ENCODE measurements at places on chromosomes 7 and 10.

- DNase-seq = no peak
Measured at GRCh38 chr10:111298031-111298430, 221.2 kb downstream of the ADRA2A start.

DNA sequence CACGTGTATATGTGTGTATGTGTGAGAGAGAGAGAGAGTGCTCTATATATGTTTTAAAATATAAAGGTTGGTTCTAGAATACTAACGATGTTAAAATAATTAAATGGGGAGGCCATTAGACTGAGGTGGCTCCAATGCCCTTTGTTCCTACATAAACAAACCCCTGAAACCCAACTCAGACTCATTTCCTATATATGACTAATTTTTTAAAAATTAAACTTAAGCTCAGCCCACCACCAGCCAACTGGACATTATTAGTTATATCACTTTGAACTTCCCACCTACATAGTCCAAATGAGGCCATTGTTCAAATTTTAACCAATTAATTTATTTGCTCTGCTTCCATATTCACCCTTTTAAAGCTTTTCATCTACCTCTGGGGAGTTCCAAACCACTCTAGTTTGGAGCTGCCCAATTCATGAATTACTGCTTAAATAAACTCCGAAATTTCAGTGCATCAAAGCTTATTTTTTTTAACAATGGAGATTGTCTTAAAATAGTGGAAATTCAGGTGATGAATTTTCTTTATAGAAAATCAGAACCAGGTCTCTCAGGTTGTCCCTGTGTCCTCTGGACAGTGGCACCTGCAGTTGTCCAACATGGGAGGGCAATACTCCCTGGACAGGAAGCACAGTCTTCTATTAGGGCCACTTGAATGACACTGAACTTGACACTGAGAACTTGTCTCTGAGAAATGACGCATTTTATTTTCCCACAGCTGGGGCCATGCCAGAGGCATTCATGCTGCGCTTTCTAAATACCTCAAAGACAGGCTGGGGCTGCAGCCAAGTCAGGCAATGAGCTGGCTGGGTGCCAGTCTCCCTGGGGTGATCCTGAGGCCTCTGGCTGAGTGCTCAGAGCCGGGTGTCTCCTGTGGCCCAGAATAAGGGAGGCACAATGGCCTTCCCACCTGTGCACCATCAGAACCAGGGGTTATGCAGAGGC is 109.5 kb upstream of the TMEM72 start:
- no peak for DNase-seq

DNA sequence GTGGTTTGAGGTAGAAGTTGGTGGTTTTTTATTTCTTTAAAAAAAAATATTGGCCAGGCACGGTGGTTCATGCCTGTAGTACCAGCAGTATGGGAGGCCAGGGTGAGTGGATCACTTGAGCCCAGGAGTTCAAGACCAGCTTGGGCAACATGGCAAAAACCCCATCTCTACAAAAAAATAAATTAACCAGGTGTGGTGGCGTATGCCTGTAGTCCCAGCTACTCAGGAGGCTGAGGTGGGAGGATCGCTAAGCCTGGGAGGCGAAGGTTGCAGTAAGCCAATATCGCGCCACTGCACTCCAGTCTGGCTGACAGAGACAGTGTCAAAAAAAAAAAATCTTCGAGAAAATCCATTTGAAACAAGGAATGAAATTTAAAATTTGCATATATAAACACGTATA is 1.1 kb downstream of the IL2RA start:
- DNase-seq = no peak

DNA sequence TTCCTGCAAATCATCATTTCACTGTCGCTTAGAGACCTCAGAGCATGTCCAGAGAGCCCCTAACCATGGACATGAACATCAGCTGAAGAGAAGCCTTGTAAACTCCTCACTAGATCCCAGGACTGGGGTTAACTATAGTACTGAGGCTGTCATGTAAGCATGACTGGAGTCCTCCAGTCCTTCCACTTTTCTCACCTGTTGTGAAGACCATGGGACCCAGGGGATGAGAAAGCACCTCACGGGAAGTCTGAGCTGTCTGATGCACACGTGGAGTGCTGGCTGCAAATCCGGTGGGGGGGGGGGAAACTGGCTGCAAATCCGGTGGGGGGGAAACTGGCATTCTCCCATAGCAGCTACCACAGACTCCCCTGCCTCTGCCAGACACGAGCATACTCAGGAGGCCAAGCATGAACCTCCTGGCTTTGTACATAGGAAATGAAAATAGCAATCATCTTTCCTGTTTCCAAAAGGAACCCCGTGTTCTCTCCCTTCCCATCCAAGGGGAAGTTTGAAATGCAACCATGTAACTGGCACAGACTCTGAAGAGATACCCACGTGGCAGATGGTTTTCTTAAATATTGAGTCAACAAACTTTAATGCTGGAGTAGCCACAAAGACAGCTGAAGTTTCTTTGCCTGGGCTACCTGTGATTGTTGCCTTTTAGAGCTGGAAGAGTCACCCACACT is 261.4 kb downstream of the ZMYND11 start:
- no peak for DNase-seq

- no peak for DNase-seq
Measured at GRCh38 chr10:60003651-60004523, 97.5 kb upstream of the CCDC6 start.

DNA sequence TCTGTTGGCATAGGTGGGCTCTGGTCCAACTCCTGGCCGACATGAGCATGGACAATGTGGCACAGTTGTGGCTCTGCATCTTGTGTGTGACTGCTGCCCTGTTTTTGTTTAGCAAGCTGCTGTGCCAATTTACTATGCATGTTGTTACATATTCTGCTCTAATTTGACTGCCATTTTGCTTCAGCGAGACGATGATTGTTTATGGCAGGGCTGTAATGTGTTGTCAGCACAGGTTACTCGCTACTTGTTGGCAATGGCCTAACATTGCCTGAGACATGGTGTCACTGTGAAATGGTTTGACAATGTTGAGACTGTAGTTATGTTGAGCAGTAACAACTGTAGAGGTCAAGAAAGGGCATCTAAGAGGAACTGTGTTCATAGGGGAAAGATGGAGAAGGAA is 659.6 kb downstream of the AUTS2 start:
- DNase-seq = no peak

DNA sequence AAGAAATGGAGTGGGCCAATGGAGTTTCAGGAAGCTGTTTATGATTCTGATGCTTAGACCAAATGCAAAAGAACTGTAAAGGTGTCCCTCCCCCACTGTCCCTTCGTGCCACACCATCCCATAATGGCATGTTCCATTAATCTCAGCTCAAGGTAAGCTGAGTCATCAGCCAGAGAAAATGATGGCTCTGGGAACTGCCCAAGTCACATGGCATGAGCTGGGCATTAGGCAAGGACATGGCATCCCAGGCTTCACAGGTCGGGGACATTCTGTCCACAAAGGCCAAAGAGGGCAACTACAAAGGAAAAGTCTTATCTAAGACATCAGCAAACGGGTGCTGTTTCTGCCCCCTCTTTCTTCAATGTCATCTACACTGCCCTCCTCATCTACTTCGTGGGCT is 44.9 kb downstream of the DLG5 start:
- DNase-seq = no peak

DNA sequence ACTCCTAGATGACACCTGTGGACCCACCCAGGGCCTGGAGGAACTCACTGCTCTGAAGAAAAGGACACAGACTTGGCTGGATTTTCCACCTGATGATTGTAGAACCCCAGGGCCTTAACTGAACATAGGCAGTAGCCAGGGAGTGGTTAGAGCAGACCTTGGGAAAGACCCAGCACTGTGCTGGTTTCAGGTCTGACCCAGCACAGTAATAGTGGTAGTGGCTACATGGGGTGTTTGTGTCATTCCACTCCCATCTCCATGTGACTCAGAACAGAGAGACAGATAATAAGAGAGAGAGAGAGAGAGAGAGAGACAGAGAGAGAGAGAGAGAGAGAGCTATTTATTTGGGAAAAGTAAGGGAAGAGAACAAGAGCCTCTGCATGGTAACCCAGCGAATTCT is 239.1 kb upstream of the MEOX2 start:
- no peak for DNase-seq

DNA sequence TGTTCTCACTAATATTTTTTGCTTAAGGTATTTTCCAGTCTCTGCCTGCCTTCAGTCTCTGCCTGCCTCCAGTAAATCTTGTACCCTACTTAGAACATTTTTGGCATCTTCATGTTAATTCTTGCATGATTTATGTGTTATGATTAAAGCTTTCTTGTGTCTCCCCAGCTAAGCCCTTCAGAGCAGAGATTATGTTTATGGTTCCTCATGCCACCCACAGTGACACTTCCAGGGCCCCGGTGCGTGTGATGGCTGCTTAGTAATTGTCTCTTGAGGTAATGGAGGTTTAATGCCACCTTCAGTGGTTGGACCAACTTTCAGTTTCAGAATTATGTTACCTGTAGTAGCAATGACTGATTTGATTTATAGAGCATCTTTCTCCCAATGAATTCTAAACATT is 70.6 kb upstream of the MET start:
- no peak for DNase-seq

- no peak for DNase-seq
Measured at GRCh38 chr10:86025509-86025908, 341.1 kb downstream of the GRID1 start.

DNA sequence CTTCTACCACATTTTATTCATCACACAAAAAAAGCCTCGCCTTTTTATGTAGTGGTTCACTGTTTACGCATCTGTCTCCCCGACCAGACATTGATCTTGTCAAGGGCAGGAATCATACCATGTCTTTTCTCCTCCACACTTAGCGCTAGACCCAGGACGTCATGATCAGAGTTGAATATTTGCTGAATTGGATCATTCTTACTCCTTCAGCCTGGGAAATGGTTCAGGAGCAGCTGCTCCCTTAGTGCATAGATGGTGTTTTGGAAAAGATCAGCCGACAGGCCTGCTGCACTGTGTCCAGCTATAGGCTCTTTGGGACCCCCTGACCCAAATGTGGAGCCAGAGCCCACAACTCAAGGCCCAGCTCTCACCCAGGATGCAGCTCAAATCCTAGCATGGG is 249.1 kb upstream of the TMEM72 start:
- no peak for DNase-seq

DNA sequence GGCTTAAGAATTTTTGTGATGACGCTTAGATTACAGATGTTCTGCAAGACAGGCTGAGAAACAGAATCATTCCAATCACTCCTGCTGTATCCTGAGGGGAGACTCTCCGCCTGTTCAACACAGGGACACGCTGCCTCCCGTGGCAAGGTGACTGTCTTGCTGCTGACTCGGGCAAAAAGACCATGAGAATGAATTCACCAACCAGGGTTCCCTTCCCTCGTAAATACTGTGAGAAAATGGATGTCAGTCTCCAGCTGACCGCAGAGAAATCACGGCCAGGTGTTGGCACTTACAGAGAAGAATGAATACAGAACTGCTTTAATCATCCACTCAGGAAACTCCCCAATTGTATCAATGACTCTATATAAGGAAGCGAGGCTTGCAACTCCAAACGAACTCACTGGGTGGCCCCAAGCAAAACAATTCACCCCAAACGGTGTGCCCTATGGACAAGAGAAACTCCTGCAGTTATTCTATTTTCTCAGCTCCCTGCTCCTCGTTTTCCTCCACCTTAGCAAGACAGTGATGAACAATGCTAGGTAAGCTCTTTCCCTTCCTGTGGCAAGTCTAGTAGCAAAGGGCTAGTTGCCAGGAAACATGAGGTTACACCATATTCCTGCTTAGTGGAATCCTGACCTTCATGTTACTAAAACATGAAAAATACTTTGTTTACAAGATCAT is 22.8 kb downstream of the GNA12 start:
- no peak for DNase-seq

GRCh38 chr7:84801396-84801795 is 385.5 kb downstream of the SEMA3D start:
- no peak for DNase-seq

- DNase-seq = no peak
Measured at GRCh38 chr7:25358926-25359325, 130.6 kb upstream of the NPVF start.

GRCh38 chr10:69864321-69864720 is 62.6 kb downstream of the COL13A1 start:
- DNase-seq = no peak

- no peak for DNase-seq
Measured at GRCh38 chr7:154978017-154978416, 24.9 kb downstream of the PAXIP1 start.

GRCh38 chr10:70843333-70843732 is 27.6 kb downstream of the SGPL1 start:
- DNase-seq = no peak

DNA sequence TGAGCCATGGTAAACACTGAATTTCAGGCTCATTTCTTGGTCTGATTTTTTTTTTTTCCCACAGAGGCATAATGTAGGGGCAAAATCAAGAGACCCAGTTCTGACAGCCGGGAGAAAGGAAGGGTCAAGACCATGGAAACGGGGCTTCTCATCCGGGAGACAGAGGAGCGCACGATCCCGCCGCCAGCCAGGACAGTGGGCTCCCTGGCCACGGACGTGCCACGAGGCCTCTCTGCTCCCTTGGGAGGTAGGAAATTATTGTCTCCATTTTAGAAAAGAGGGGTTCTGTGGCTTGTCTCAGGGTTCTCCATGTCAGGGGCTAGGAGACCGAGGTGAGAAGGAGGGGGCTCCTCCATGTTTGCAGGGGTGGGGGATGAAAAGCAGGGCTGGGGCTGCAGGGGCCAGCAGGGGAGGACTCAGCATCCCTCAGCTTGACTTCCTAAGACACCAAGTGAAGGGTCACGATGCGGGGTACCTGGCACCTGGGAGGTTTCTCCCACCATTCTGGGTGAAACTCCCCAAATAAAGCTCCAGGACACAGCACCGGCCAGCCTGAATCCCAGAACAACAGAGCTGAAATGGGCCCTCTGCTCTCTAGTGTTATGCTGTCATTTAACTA is 37.6 kb downstream of the PPIF start:
- DNase-seq = peak; percentile 1

DNA sequence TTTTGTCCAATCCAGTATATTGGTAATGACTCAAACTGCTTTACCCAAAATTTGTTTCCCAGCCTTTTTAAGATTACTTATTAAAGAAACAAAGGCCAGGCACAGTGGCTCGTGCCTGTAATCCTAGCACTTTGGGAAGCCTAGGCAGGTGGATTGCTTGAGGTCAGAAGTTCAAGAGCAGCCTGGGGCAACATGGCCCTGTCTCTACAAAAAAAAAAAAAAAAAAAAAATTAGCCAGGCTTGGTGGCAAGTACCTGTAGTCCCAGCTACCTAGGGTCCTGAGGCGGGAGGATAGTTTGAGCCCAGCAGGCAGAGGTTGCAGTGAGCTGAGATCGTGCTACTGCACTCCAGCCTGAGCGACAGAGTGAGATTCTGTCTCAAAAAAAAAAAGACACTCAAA is 7.0 kb upstream of the ARHGAP12 start:
- no peak for DNase-seq

DNA sequence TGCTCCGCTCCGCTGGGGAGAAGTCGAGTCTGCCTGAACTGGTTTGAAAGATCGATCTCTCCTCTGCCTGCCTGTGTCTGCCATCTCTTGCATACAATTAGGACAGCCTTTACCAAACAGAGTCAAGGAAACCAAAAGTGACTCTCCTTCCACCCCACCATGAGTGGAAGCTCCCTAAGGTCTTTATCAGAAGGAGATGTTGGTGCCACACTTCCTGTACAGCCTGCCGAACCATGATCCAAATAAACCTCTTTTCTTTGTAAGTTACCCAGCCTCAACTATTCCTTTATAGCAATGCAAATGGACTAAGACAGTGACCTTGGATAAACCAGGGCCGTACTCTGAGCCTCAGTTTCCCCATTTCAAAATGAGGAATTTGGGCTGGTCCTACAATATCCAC is 106.3 kb upstream of the GDF10 start:
- DNase-seq = no peak
